ENCODE measurements at places on chromosomes 1 and 21. TPM values are rescaled to one million over a fixed set of nuclear protein-coding genes. Genes with fewer than 3 reads are reported as not detected.

DNA sequence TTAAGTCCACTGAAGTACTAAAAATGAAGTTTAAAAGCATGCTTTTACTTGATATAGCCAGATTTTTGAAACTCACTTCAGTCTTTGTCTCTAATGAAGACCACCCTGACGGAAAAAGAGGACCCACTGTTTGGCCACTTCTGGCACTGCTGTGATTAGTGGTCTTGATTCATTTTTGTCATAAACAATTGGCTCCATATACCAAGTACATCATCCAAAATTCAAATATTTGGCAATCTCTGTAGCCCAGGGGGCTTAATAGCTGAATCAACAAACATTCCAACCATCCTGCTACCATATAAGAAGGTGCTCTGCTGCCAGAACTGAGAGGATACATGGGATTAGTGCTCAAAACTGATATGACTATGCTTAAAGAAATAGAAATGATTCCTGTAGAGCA is 156.0 kb downstream of the COL24A1 start:
- DNase-seq: no peak

KCNA2 gene
- total RNA-seq: 0.87 TPM

DNA sequence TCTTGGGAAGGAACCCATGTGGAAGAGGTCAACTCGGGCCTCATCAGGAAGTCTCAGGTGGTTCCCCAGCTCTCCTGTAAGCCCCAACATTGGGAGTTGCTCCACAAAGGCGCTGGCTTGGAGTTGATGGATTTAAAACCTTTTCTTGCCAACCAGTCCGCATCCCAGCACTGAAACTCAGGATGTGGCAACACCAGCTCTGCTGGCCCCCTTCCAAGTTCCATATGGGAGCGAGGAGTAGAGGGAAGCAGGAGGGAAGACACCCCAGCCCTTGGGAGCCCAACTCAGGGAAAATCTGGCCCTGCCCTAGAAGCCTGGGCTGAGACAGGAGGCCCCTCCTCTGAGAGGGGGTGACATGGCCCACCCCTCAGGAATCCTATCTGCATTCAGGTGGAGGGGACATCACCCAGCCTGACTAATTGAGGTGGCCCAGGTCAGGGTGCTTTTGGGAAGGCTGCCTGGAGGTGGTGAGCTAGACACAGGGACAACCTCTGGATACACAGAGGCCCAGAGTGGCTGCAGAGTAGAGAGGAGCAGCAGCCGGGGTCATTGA is 33.1 kb upstream of the DMBX1 start:
- DNase-seq: no peak

- DNase-seq: no peak
Observed at GRCh38 chr1:109024646-109025045, 17.3 kb downstream of the WDR47 start.

GRCh38 chr1:147245129-147245528 is 2.6 kb downstream of the CHD1L start:
- DNase-seq: no peak

Data from WTC11 (cell line).